Fibroblast of upper back skin (primary cell): ENCODE measurements at places on chromosomes 2 and 18.

- no peak for DNase-seq
These were observed 132.4 kb upstream of the ST6GAL2 start for GRCh38 chr2:107018366-107018765.

DNA sequence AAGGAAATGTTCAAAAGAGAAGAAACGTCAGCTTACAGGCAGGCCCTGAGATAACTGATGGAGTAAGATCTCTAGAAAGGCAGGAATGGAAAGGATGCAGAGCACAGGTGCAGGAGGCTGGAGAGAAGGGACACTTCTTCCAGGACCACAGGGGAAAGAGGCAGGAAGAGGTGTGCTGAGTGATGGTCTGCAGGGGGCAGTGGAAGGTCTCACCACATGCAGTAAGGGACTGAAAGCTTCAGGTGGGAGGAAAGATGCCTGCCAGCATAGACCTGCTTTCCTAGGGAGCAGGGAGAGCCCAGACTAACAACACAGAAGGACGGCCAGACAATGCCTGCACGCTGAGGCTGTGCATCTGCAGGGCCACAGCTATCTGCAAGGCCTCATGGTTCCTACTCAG, 156.8 kb downstream of the L3MBTL4 start:
- no peak for DNase-seq

DNA sequence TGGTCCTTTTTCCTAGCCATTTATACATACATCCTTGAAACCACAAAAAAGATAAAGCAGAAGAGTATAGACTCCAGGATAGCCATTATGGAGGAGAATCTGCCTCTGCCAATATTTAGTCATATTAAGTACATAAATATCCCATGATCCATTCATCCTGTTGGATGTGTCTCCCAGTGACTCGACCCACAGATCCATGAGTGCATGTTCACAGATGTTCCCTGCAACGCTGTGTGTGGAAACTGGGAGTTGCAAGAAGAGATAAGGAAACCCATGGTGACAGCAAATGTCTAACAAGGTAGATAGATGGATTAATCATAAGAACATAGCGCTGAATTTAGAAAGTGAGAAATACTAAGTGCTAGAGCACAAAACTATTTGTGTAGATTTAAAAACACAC, 34.5 kb downstream of the STK39 start:
- DNase-seq = peak; percentile 53

- DNase-seq = no peak
These were observed 474.5 kb downstream of the PTPRM start for GRCh38 chr18:8041526-8042111.

DNA sequence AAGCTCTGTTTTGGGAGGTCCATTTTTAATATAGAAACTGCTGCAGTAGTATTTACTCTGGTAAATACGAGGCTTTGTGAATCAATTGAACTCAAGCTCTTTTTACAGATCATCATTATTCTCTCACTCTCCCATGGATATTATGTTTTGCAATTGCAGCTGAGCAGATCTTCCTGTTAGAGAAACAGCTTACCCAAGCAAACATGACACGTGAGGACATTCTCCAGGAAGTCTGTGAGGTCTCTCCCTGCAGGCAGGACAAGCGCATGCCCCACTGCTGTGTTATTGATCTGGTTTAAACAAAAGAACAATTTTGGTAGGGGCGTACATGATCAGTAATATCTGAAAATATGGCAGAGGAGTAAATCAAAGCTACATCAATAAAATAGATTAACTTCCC, 72.1 kb downstream of the COL6A3 start:
- DNase-seq = no peak

GRCh38 chr2:12856934-12857601, 140.3 kb downstream of the TRIB2 start:
- peak; percentile 89 for DNase-seq

- peak; percentile 72 for DNase-seq
These were observed 102.4 kb upstream of the DCC start for GRCh38 chr18:52237551-52237950.

GRCh38 chr2:201661366-201661765, 18.1 kb upstream of the TMEM237 start:
- no peak for DNase-seq

DNA sequence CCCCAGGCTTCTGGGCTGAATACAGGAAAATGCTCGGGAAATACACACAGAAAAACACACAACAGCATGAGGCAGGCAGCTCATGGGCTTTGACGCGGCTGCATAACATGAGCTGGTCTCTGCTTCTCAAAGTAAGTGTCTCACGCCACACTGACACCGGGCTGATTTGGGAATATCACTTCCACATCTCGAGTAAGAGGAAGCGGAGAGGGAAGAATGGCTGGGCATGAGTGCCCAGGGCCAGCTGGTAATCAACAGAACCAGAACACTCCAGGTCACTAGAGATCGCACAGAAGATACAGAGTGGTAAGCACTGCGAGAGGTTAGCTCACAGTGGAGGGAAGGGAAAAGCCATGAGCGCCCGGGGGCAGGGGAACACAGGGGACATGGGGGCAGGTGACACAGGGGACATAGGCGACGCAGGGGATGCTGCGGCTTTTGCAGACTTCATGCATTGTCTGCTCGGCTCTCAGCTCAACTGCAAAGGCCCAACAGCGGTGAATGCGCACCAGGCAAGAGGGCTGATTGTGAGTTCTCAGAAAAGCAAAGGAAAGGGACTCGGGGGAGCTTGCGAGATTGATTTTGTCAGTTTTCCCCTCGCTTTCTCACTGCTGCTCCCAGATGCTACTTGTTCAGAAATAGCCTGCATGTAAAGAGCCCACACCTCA, 141.4 kb downstream of the MBP start:
- no peak for DNase-seq

GRCh38 chr2:29579495-29580169, 341.8 kb downstream of the ALK start:
- peak; percentile 57 for DNase-seq

DNA sequence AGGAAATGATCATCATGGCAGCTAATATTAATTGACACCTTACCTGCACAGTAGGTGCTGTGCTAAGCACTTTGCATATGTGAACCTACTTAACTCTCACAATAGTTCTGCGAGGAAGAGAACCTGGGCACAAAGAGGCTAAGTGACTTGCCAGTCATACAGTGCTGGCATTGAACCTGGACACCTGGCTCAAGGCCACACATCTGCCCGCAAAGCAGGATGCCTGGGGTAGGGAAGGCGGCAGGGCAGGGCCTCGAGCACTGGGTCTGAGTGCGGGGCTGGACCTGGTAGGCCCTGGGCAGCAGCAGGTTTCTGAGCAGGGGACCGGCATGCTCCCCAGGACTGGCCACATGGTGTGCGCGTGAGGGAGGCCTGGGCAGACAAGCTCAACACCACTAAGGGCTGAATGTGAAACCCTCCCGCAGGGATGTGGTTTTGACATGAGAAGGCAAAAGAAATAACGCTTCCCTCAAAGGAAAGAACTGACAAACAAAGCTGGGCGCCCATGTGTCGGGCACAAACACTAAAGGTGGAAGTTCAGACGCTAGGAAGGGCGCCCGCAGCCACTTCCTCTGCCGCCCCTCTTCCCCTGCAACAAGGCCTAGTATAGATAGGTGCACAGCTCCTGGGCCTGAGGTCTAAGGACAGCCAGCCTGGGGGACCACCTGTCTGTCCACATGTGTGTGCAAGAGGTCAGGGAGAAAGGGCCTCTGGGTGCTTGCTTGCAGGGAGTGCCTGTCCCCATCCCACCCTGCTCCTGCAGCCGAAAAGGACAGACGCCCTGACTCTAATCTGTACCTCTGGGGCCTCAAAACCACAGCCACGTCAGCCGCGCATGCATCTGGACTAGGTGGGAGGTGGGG, 92.5 kb downstream of the ZFP36L2 start:
- no peak for DNase-seq

DNA sequence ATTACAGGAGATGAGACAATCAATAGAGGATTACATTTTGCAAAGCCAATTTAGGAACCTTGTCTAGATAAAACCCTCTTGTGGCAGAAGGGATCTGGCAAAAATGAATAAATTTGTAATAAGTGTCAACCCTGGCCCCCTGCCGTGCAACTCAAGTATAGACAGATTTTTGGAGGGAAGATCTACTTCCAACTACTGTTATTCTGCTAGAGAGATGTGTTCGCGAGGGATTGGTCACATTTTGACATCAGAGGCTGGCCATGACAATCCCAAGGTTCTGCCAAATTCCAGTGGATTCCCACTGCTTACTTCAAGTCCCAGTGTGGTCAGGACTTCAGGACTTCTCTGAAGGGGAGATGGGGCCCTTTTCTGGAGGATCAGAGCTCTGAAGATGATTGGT, 192.6 kb downstream of the SH3RF3 start:
- peak; percentile 44 for DNase-seq
